ENCODE measurements at places on chromosomes 16 and 17. TPM values are rescaled to one million over a fixed set of nuclear protein-coding genes. Genes with fewer than 3 reads are reported as not detected.

DNA sequence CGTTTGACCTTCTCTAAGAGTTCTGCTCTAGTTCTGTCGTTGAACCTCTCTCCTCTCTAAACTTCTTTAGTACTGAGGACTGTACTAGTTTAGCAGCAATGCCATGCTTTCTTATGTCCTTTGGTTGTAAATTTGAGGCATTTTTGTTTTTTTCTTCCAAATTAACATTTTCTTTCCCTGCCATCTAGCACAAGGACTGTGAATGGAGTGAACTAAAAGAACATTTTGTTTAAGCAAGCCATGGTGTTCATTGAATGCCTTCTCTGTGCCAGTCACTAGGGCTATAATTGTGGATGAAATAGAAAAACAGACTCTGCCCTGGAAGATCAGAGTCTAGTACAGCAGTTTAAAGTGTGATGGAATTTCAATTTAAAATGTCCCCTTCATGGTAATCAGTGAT is 137.9 kb downstream of the FTO start:
- H3K4me3 ChIP-seq = no peak overlapping the region
- no peaks in the 10 kb centered on the region for H3K27me3 ChIP-seq

DNA sequence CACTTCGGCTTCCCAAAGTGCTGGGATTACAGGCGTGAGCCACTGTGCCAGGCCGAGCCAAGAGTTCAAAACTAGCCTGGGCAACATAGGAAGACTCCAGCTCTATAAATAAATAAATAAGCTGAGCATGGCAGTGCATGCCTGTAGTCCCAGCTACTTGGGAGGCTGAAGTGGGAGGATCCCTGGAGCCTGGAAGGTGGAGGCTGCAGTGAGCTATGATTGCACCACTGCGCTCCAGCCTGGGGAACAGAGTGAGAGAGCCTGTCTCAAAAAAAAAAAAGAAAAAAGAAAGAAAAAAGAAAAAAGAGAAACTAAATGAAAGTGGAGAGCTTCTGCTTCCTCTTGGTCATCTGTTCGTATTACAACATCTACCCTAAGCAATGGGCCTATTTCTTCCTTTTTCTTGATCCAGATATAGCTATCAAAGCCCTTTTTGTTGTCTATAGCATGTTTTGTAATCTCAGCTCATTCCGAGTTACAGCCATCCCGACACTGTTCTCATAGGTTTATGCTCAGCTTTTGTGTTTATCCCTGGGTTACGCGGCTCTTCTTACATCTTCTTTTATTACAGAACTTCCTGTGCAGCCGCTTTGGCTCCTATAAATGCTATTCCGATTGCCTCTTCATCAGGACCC is 14.1 kb upstream of the MAPK3 start:
- no peaks in the 10 kb centered on the region for H3K4me1 ChIP-seq
- no peaks in the 10 kb centered on the region for H3K27me3 ChIP-seq
- H3K4me3 ChIP-seq = no peak overlapping the region
- no peaks in the 10 kb centered on the region for H3K36me3 ChIP-seq
- no peak for DNase-seq

- no peaks in the 10 kb centered on the region for H3K27me3 ChIP-seq
- H3K4me1 ChIP-seq = peaks cover 5% of the 10 kb centered on the region
- no peak overlapping the region for H3K27ac ChIP-seq
- no peak overlapping the region for H3K4me3 ChIP-seq
- no peak for DNase-seq
These were observed 854 bp downstream of the MFSD6L start for GRCh38 chr17:8798176-8798845.

DNA sequence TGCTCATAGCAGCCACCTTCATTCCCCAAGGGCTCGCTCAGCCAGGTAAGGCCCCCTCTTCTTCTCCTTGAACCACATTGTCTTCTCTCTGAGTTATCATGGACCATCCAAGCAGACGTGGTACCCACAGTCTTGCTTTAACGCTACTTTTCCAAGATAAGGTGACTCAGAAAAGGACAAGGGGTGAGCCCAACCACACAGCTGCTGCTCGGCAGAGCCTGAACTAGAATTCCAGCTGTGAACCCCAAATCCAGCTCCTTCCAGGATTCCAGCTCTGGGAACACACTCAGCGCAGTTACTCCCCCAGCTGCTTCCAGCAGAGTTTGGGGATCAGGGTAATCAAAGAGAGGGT is 272 bp downstream of the CCL2 start:
- no peak for DNase-seq
- H3K4me1 ChIP-seq = peaks cover 24% of the 10 kb centered on the region
- peak overlapping the region; percentile 90 for H3K27ac ChIP-seq

DNA sequence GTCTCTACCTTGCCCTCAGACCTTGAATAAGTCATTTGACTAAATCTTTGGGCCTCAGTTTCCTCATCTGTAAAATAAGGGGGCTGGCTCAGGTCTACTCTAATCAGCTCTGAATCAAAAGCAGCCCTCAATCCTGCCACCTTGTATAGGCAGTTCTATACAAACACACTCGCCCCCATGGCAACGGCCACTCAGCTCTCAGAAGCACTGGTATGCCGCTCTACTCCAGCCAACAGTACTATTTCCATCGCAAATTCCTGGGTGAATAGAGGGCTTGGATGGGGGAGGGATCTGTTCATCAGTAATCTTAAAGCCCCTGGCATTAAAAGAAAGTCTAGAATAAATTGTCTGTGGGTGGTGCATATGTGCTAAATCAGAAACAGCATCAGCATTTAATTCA is 21.2 kb upstream of the TAOK1 start:
- H3K4me1 ChIP-seq = peaks cover 4% of the 10 kb centered on the region
- DNase-seq = no peak
- H3K27me3 ChIP-seq = no peaks in the 10 kb centered on the region
- H3K4me3 ChIP-seq = no peak overlapping the region
- H3K27ac ChIP-seq = no peak overlapping the region

ZSCAN10 gene
- total RNA-seq = not detected

PRSS21 gene
- not detected for total RNA-seq

DNA sequence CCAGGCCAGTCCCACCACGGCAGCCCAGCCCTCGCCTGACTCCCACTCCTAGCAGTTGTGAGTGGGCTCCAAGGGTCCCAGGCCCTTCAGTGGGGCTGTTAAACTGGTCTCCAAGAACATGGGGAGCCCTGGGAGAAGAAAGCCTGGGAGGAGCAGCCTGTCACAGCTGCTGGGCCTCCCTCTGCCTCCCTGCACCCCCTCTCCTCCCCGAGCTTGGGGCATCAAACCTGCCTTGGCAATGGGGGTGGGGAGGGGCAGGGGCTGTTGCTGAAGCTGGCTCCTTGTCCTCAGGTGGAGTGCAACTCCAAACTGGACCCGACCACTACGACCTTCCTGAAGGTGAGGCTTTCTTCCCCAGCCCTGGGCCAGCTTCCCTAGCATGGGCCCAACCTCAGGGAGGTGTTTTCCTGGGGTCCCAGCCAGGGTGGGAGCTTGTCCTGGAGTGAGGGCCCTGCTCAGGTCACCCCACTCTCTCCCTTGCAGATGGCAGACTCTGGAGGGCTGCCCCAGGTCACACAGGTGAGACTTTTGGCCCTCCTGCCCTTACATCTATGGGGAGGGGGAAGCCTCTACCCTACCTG is 6.6 kb upstream of the SETD6 start:
- H3K36me3 ChIP-seq = no peaks in the 10 kb centered on the region
- no peaks in the 10 kb centered on the region for H3K4me1 ChIP-seq
- H3K27me3 ChIP-seq = no peaks in the 10 kb centered on the region
- H3K27ac ChIP-seq = no peak overlapping the region

DNA sequence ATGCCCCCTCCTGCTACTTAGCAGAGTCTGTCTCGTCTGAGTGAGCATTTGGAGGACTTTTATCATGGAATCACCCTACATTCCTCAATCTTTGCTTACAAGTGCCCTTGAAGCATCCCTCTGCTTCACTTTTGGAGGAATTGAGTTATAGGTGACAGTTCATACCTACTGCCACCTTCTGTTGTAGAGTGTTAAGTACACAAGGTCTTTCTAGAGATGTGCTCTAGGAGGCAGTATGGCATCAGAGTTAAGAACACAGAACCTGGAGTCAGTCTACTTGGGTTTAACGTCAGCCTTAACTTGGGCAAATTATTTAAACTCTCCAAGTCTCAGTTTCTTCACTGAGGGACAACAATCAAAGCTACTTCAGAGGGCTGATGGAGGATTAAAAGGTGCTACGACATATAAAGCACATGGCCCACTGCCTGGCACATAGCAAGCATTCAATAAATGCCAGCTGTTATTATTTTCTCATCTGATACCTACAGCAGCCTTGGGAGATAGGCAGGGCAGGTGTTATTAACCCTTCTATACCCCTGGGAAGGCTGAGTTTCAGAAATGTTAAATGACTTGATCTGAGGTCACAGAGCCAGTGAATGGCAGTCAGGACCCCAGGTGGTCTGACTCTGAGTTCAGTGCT is 62.2 kb downstream of the UTP18 start:
- no peaks in the 10 kb centered on the region for H3K4me1 ChIP-seq
- H3K36me3 ChIP-seq = no peaks in the 10 kb centered on the region
- no peaks in the 10 kb centered on the region for H3K27me3 ChIP-seq
- no peak for DNase-seq
- H3K4me3 ChIP-seq = no peak overlapping the region

- H3K4me3 ChIP-seq = no peak overlapping the region
- H3K27me3 ChIP-seq = no peaks in the 10 kb centered on the region
- H3K27ac ChIP-seq = no peak overlapping the region
- no peak for DNase-seq
- H3K36me3 ChIP-seq = no peaks in the 10 kb centered on the region
- H3K4me1 ChIP-seq = no peaks in the 10 kb centered on the region
These were observed 1.8 kb downstream of the JPT1 start for GRCh38 chr17:75152523-75152921.

NUP88 gene
- total RNA-seq = 52.8 TPM

VTN gene
- 0.32 TPM for total RNA-seq

NXN gene
- 14.3 TPM for total RNA-seq

MYH8 gene
- total RNA-seq = not detected

PRSS33 gene
- total RNA-seq = not detected

GID4 gene
- 23.8 TPM for total RNA-seq

DNA sequence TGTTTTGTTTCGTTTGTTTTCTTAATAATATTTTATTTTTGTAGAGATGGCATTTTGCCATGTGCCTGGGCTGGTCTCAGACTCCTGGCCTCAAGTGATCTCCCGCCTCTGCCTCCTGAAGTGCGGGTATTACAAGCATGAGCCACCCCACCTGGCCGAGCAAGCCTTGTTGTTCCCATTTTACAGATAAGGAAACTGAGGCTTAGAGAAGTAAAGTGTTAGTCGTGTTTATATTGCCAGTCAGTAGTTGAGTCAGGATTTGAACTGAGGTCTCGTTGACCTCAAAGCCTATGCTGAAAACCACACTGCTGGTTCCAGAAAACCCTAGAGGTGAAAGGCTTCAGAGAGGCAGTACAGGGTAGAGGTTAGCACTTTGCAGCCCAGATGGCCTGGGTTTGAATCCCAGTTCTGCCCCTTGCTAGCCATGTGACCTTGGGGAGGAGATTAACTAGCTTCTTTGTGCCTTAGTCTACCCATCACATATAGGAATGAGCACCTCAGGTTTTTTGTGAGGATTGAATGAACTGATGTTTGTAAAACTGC is 102.0 kb downstream of the ABCC6 start:
- no peak overlapping the region for H3K27ac ChIP-seq
- H3K4me1 ChIP-seq = no peaks in the 10 kb centered on the region
- peaks cover 9% of the 10 kb centered on the region for H3K36me3 ChIP-seq
- DNase-seq = no peak

KRT9 gene
- not detected for total RNA-seq

BRICD5 gene
- 7.5 TPM for total RNA-seq

DNA sequence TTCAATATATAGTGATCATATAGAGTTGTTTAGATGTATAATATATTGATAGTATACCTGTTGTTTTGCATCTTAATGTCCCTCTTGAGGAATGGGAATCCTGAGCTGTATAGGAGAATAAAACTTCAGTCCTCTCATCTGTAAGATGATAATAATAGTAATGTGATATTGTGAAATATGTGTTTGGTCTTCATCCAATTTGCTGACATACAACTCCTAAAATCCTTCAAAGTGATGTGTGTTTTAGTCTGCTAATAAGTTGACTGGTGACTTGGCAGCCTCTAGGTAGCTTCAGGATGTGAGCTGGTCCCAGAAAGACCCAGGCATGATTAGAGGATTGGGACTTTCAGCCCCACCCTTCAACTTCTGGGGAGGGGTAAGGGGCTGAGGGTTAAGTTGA is 22.8 kb upstream of the NFAT5 start:
- H3K4me1 ChIP-seq = no peaks in the 10 kb centered on the region
- H3K27ac ChIP-seq = no peak overlapping the region
- H3K4me3 ChIP-seq = no peak overlapping the region
- no peaks in the 10 kb centered on the region for H3K27me3 ChIP-seq
- no peaks in the 10 kb centered on the region for H3K36me3 ChIP-seq
- no peak for DNase-seq

- H3K4me1 ChIP-seq = no peaks in the 10 kb centered on the region
- H3K27me3 ChIP-seq = no peaks in the 10 kb centered on the region
- no peak overlapping the region for H3K27ac ChIP-seq
- DNase-seq = no peak
- no peaks in the 10 kb centered on the region for H3K36me3 ChIP-seq
These were observed 11.9 kb upstream of the GSDMA start for GRCh38 chr17:39950871-39951348.

USB1 gene
- total RNA-seq = 37.0 TPM

GRCh38 chr17:28899212-28899815 is 1.8 kb upstream of the FLOT2 start:
- DNase-seq = no peak
- no peaks in the 10 kb centered on the region for H3K27me3 ChIP-seq
- H3K4me3 ChIP-seq = no peak overlapping the region
- H3K4me1 ChIP-seq = peaks cover 5% of the 10 kb centered on the region
- no peaks in the 10 kb centered on the region for H3K36me3 ChIP-seq
- peak overlapping the region; percentile 91 for H3K27ac ChIP-seq

NHLRC4 gene
- 0.32 TPM for total RNA-seq

GRCh38 chr16:2042171-2042985 is 5.3 kb downstream of the NTHL1 start:
- H3K4me3 ChIP-seq = no peak overlapping the region
- no peak for DNase-seq
- H3K27me3 ChIP-seq = no peaks in the 10 kb centered on the region
- H3K4me1 ChIP-seq = peaks cover 14% of the 10 kb centered on the region

- H3K27ac ChIP-seq = peak overlapping the region; percentile 79
- peaks cover 5% of the 10 kb centered on the region for H3K36me3 ChIP-seq
- no peaks in the 10 kb centered on the region for H3K27me3 ChIP-seq
- DNase-seq = no peak
- H3K4me1 ChIP-seq = peaks cover 54% of the 10 kb centered on the region
- no peak overlapping the region for H3K4me3 ChIP-seq
These were observed 11.8 kb downstream of the SLC16A3 start for GRCh38 chr17:82240506-82241182.

DNA sequence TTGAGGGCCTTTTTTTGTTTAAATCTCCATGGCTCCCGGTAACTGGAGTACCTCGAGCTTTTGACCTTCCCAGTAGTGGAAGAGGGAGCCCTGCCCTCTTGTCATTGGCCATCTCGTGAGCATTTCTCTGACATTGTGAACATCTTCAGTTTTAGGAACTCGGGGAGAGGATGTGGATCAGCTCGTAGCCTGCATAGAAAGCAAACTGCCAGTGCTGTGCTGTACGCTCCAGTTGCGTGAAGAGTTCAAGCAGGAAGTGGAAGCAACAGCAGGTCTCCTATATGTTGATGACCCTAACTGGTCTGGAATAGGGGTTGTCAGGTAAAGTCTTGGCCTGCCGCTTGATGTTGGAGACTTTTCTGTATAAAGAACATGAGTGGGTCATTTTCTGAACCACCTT is 24.3 kb downstream of the NTAN1 start:
- no peak overlapping the region for H3K4me3 ChIP-seq
- no peaks in the 10 kb centered on the region for H3K27me3 ChIP-seq
- peaks cover 17% of the 10 kb centered on the region for H3K36me3 ChIP-seq
- no peak for DNase-seq

Measured in breast epithelium (tissue), 4 donors.